GOT3 (cell line): ENCODE measurements at places on chromosomes 2 and 18.

GRCh38 chr2:166181813-166182154 lies 54.0 kb upstream of the SCN1A start:
- DNase-seq = no peak

GRCh38 chr2:224127871-224128501 lies 88.9 kb upstream of the SERPINE2 start:
- no peak for DNase-seq

DNA sequence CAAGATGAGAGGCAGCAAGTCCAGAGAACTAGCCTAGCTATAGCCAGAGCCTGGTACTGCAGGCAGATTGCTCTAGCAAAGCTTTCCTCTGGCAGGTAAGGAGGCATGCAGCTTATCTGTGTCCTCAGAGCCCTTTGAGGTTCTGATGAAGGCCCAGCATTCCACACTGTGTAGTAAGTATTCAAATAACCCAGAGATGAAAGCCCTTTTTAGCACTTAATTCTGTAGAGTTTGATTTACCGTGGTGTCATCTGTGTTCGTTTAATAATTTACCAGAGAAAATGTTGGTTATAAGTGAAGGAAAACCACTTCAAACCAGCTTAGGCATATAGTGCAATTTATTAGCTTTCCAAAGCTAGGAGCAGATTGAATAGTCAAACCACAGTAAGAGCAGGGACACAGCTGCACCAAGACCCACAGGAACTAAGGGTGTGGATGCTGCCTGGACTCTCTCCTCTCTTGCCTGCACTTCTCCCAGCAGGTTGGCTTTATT lies 226.6 kb downstream of the BABAM2 start:
- no peak for DNase-seq

GRCh38 chr2:154623819-154624218 lies 74.7 kb upstream of the KCNJ3 start:
- DNase-seq = no peak

- DNase-seq = no peak
These were observed 26.8 kb downstream of the ATP8B1 start for GRCh38 chr18:57776354-57776753.

GRCh38 chr2:190562121-190562520 lies 27.6 kb upstream of the NEMP2 start:
- DNase-seq = no peak

DNA sequence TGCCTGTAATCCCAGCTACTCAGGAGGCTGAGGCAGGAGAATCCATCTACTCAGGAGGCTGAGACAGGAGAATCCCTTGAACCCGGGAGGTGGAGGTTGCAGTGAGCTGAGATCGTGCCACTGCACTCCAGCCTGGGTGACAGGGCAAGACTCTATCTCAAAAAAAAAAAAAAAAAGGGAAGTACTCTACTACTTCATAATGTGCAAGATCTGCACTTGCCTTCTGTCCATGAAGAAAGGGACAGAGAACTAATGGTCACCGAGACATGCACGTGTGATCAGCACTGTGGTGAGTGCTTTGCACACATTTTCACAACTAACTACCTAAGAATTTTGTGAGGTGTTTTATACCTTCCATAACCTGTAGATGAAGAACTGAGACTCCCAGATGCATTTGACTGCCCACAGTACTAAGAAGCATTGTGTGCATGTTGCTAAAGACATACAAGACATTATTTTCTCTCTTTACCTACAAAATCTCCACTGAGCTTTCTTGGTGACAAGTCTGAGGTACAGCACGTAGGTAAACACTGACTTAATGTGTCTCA lies 784.8 kb upstream of the ID2 start:
- DNase-seq = no peak

GRCh38 chr2:208708486-208708885 lies 301.9 kb downstream of the PTH2R start:
- DNase-seq = no peak

DNA sequence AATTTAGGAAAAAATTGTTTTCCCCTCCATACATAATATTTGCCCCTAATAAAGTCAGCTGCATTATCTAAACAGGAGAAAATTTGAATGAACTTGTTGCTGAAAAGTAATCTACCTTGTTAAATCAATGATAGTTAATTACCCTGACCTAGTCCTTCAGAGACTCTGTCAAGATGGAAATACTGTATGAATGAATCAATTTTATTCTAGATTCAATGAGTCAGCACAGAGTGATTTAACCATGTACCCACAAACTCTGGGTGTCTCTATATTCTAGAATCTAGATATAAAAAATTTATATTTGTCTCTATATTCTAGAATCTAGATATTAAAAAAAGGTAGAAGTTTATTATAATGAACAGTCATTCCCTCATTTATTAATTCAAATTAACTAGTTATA lies 36.2 kb downstream of the NDUFAF7 start:
- no peak for DNase-seq

GRCh38 chr2:112768432-112768831 lies 4.0 kb upstream of the CKAP2L start:
- no peak for DNase-seq

DNA sequence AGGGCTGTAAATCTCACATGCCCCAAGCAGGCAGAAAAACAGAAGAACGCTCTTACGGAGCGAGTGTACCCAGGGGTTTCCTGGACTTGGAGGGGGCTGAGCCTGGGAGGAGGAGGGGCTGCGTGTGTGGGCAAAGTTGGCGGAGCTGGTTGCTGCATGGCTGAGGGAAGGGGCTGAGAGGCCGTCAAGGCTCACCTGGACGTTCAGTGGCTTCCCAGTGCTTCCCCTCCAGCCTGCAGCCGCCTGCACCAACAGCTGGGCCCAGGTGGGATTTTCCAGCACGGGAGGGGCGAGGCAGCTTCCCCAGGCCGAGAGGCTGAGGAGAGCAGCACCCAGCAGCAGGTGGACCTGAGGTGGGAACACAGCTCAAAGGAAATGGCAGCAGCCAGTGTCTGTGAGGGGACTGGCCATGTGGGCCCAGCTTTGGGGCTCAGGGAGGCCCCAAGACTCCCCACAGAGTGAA lies 70.6 kb upstream of the CTDP1 start:
- DNase-seq = no peak

GRCh38 chr2:25383806-25384205 lies 42.1 kb upstream of the DNMT3A start:
- no peak for DNase-seq

DNA sequence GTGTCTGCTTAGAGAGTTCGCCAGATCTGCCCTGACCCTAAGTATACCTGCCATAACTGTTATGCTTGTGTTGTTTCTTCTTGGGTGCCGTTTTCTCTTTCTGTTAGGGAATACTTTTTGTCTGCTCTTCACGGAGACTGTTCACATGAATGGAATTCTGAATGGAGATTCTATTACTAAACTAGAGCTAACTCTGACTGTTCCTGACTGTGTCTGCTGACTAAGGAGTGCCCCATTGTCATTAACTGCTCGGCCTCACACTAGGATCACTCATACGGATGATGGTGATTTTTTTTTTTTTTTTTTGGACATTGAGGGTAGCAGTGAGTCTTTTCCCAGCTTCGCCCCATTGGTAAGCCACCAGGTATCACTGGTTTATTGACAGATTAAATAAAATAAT lies 104.8 kb upstream of the SLC8A1 start:
- no peak for DNase-seq

DNA sequence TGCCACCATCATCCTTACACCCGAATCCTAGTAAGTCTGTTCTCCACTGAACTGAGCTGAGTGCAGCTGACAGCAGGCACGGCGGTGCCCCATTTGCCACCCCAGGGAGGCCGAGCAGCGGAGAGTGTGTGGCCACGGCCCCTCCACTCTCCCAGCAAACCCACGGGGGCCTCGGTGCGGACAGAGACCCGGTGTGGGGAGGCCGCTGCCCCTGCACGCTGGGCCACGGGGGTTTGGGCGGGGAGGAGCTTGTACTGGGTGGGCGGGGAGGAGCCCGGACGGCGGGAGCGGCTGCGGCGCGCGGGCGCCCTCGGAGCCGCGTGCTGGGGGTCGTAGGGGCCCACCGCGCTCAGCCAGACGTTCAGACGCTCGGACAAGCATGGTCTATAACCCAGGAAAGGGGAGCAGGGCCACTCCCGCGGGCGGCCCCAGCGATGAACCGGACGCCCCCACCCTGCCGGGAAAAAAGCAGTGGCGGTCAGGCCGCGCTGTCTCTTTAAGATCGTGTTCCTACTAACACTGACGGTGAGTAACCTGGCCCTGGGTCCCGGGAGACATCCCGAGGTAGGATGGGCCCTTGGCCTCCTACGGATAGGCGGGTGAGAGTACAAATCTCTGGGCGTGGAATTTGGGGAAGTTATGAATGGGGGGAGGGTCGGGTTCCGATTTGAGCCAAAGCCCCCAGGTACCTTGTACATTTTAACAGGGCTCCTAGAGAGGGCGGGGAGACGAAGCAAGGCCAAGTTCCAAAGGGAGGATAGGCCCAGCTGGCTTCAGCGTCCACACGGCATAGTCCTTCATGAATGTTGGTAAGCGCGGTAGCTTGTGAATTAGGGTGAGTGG lies at the start of gene ITPRIPL1:
Gene ITPRIPL1, plus strand, starts transcription at position 277 of the 843 bp plus-strand sequence. Its CDS starts 523 bp downstream, at position 800.
- DNase-seq = no peak

GRCh38 chr2:100870652-100871531 lies 51.0 kb downstream of the NPAS2 start:
- no peak for DNase-seq

GRCh38 chr2:96542357-96542977 lies 5.9 kb downstream of the ARID5A start:
- no peak for DNase-seq

DNA sequence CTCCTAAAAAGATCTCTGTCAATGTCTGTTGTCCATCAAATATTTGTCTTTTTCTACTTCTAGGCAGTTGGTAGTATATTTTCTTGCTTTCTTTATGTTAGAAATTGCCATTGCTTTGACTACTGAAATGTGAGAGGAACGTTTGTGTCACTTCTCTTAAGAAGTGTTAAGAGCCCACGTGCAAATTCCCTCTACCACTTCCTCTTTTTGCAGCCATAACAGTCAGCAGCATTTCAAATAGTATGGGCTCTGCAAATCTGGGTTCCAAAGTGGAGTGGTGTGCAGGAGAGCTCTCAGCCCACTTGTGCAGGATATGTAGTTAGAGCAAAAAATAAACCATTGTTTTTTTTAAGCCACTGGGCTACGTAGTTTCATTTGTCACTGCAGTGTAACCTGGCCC lies 314.0 kb downstream of the MEIS1 start:
- no peak for DNase-seq

GRCh38 chr2:17621781-17622180 lies 81.3 kb downstream of the VSNL1 start:
- no peak for DNase-seq

DNA sequence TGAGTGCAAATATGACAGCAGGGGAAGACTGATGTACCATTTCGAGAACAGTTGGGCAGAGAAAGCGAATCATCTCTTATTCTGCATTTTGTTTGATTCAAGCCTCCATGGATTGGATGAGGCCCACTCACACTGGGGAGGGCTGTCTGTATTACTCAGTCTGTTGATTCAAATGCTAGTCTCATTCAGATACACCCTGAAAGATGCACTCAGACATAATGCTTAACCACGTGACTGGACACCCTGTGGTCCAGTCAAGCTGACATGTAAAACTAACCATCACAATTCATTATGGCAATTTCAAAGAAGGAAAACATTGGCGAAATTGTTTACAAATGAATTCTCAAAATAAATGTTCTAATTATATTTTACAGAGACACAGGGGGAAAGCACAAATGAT lies 1210.2 kb downstream of the DPP10 start:
- no peak for DNase-seq

GRCh38 chr2:95063086-95063958 lies 37.8 kb downstream of the MAL start:
- no peak for DNase-seq

- no peak for DNase-seq
These were observed 25.5 kb upstream of the SNED1 start for GRCh38 chr2:240972636-240973521.

- DNase-seq = no peak
These were observed 21.2 kb downstream of the ALS2 start for GRCh38 chr2:201759567-201759966.

- DNase-seq = no peak
These were observed 63.5 kb downstream of the DCC start for GRCh38 chr18:52403291-52404021.

- no peak for DNase-seq
These were observed 180.8 kb upstream of the RAB6C start for GRCh38 chr2:129798626-129799025.

DNA sequence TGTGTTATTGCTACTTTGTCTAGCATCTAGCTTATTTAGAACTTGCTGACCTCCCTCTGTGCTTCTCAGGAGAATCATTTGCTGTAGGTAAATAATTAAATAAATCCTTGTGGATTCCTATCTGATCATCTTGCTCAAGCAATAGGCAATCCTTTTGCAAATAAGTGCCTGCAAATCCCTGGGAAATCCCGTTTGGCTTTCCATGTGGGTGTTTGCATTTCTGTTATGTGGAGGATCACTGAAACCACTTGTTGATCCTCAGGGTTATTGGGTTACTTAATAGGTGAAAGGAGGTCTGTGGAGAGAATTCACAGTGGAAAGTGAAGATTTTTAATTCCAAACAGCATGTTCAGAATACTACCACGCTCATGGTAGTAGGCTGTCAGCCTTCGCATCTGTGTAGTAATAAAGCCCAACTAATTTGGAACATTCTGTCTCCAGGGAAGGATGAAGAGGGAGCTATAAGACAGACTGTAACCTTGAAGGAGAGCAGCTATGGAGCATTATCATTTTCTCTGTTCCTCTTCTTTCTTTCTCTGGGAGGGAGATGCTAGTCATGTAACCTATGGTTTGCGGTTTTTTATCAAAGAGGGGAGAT lies 72.5 kb downstream of the GULP1 start:
- DNase-seq = no peak

DNA sequence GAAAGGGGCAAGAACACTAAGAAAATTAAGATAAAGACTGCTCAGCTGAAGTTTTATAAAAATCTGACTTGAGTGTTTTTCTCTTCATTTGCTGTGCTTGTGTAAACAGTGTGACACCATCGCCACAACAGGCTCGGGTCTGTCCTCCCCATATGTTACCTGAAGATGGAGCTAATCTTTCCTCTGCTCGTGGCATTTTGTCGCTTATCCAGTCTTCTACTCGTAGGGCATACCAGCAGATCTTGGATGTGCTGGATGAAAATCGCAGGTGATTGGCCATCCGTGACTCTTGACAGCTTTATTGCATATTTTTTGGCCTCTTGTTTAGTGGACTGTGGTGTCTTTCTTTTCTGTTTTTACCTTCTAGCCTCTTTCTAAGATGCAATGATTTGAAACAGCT lies 22.1 kb downstream of the MFF start:
- no peak for DNase-seq

- DNase-seq = no peak
These were observed at the start of gene DAW1 for GRCh38 chr2:227871375-227871791. Gene DAW1 (plus strand): TSS chr2:227871631. CDS start chr2:227871690, 59 bp downstream.

DNA sequence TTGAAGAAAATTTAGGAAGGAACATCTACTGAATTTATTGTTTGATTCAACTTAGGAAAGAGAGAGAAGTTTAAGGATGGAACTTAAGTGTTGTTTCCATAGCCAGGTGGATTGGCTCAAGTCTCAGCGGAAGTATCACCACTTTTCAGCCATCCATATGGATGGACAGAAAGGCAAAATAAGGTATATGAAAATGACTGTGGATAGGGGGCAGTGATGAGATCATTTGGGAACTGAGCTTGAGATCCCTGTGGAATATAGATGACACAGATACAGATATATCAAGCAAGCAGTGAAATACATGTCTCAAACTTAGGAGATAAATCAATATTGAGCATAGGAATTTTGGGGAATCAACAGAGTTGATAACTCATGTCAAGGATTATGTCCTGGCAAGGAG lies 1462.7 kb upstream of the NXPH2 start:
- no peak for DNase-seq
